GM18507 (cell line): ENCODE measurements at places on chromosomes 5 and 9.

- DNase-seq, result no peak
Measured at GRCh38 chr5:139407517-139407916, 3.6 kb upstream of the SPATA24 start.

DNA sequence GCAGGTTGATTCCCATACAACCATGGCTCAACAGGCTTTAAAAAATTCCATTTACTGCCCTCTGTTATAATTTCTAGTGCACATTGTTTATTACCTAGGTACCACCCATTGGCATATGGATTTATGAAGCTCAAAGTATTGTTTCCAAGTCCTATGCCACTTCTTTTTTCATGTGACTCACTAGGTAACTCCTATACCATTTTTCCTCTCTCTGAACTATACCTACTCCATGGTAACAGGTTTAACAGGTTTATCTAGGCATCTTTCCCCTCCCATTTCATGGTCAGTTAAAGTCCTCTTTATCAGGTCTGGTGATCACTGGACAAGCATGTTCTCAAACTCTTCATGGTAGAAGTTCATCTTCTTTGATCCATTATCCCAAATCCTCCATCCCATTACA is 49.6 kb upstream of the ABCA1 start:
- DNase-seq, result no peak

DNA sequence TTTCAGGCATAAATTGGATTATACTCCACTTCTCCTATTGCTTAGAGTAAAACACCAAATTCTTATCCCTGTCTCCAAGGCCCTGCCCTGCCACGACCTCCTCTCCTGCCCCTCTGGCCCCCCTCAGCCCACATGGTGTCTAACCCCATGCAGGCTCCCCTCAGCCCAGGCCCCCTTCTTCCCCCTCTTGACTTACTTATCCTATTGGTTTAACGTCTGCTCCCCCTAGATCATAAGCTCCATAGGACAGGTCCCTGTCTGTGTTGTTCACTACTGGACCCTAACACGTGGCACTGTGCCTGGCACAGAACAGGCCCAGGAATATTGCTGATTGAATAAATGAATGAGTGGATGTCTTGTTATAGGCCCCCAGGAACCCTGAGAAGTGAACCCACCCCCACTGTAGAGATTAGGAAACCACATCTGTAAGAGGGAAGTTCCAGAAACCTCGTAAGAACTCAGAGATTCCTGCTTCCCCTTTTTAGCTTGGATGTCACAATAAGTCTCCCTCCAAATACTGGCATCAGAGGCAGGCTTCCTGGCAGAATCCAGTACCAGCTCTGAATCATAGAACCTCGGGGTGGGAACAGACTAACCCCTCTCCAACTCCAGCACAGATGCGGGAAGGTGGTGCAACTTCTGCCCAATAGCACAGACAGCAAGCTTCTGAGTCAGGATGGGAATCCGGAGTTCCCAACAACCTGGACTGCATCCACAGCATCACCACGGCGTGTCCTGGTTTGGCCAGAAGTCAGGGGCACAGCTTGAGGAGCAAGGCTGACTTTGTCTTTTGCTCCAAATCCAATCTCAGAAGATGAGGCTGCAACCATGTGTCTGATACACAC is 31.5 kb downstream of the HRH2 start:
- DNase-seq, result no peak

DNA sequence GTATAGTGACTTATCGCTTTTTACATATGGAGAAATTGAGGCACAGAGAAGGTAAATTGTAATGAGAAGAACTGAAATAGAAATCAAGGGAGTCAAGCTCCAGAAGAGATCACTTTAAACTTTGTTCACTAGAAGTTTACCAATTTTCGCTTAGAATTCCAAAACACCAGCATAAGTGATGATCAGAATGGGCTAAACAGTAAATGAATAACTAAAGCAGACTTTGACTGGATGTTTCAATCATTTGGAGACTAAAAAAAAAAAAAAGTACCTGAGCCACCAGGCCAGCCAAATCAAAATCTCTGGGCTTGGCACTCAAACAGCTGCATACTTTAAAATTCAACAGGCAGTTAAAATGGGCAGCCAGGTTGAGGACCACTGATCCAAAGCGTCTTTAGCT is 38.2 kb upstream of the FYB1 start:
- no peak for DNase-seq

DNA sequence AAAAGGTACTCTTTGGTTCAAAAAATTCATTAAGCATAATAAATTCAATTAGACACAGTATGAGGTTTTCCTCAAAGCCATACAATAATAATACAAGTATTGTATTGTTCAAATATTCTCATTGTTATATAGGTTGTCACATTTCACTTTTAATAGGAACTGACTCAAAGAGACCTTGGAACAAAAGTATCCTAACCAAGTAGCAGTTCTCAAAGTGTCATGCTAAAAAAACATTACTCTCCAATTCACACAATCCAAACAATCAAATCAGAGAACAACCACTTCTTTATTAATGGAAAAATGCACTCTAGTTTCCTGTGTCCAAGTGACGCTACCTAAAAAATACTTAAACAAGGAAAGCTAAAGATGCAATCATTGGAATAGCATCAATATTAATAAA is 115.4 kb downstream of the DENND1A start:
- DNase-seq, result no peak

GRCh38 chr5:1758574-1758973 is 41.1 kb downstream of the MRPL36 start:
- no peak for DNase-seq

DNA sequence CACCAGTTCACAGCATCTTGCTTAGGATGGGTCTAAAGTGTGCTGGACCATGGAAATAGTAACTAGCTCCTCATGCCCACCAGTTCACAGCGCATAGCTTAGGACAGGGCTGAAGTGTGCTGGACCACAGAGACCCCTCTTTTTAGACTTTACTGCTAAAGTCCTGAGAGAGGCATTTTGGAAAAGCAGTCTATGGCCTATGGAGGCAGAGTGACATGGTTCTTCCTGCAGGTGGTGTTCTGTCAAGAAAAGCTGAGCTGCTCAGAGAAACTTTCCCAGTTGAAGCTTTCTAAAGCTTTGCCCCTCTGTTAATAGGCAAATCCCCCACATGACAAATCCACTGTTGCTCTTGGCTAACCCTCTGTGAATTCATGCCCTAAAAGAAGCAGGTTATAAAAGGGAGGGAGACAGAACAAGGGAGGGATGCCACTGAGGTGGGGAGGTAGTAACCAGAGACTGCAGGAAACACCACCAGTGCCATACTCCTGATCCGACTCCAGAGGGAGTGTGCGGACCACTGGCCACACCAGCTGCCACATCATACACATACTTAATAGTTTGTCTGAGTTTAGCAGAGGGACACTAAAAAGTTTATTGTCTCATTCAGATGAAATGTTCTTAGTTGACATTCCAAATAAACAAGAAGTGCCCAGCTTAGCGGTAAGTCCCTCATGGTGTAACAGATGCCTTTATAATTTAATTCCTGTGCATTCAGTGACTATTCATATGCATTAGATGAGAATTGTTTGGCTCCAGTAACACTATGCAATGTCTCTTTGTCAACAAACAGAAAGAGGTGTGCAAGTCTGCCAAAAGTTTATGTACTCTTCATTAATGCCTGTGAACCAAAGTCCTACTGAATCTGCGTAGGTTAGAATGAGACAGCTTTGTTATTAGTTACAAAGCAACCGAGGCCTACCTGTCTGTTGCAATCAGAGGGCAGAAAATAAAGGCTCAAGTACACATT is 236.2 kb upstream of the NFIL3 start:
- DNase-seq, result no peak
